Psoas muscle (tissue), 8 donors: ENCODE measurements at places on chromosomes 5 and 9.

GRCh38 chr5:3602785-3603502 is 7.3 kb downstream of the IRX1 start:
- no peak for DNase-seq

- no peak for DNase-seq
These were observed 277.4 kb downstream of the KIF4B start for GRCh38 chr5:155290937-155291336.

GRCh38 chr5:151675611-151676313 is 11.0 kb downstream of the SPARC start:
- DNase-seq, result no peak

DNA sequence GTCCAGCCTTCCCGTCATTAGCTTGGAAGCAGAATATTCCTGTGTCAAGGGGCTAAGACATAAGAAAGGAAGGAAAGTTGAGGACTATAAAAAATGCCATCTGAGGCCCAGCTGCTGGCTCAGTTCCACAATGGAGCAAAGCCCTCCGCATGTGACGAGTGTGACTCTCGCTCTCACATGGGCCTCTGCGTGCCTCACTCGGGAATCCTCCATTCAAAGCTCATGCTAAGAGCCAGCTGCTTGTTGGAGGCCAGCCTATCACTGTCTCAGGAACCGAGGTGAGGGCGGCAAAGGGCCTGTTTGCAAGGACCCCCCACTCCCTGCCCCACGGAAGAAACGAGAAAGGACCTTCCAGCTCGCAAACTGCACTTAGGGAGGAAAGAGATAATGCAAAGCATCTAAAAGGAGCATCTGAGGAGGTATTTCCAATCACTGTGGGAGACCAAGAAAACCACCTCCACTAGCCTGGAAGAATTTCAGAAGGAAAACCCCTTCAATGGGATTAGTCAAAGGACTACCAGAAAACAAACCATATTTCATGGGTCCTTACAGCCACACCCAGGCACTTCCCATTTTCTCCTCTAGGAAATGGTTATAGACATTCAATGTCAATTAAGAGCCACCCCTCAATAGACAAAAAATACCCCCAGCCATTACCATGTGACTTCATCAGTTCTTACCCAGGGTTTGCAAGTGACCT is 95.3 kb downstream of the PRRT1B start:
- DNase-seq, result no peak
